Central memory CD4-positive, alpha-beta T cell (primary cell): ENCODE measurements at places on chromosomes 6 and 20.

GRCh38 chr6:162620073-162620472 lies 107.5 kb downstream of the PRKN start:
- no peak for DNase-seq

DNA sequence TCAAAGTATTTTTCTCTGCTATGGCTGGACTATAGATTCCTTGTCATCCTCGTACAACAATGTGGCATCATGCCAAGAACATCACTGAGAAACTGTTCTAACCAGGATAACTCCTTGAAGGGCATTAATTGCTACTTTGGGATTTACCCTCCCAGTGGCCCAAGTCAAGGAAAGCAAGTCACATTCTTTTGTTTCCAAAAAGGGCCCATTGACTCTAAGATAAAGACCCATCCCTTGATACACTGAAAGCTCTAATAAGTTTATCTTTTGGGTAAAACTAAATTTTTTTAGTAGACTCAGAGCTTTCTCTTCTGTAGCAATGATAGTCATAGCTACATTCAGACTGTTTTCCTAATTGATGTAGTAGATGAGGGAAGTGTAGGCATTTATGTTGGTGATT lies at the start of gene OR2J3:
Gene OR2J3, plus strand, starts transcription at position 301 of the 400 bp plus-strand sequence. CDS start 3,833 bp downstream, outside the sequence.
- no peak for DNase-seq

- DNase-seq = no peak
Observed at GRCh38 chr20:61896058-61896961, 169.4 kb downstream of the TAF4 start.

DNA sequence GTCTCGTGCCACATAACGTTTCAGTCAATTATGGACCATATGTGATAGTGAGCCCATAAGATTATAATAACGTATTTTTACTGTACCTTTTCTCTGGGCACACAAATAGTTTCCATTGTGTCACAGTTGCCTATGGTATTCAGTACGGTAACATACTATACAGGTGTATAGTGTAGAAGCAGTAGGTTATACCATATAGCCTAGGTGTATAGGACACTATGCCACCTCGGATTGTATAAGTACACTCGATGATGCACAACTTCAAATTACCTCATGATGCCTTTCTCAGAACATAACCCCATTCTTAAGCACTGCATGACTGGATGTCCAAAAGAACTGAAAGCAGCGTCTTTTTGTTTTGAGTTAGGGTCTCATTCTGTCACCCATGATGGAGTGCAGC lies 59.5 kb upstream of the MYO6 start:
- no peak for DNase-seq

DNA sequence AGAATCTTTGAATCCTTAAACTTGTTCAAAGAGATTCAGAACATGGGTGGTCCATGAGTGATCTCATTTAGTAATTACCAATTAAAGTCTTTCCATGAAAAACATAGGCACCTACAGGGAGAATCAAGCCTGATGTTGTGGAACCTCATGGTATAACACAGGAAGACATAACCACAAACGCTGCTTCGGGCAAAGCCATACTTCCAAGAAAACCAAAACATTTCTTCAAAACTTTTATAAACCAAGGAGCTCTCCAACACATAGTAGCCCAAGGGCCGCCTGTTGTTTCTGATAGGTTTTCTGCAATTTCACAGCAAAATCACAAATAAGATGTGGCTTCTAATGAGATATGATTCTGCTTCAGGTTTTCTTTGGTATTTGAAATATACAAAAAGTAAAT lies 2.5 kb downstream of the CHD6 start:
- no peak for DNase-seq

DNA sequence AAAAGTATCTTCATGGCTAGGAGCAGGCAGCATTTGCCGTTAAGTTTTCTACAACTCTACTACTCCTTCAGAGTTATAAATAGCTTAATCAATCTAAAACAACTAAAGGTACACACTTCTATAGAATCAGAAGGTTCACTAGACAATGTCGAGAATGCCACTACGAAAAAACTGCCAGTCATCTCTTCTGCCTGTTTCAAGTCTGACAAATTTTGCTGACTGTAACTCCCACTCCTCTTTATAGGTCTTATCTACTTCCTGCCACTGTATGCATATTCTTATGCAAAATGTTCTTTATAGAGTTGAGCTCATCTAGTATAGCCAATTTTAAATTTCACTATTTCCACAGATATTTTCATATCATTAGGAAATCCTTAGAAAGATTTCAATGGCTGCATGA lies 160.1 kb downstream of the EYS start:
- DNase-seq = no peak

DNA sequence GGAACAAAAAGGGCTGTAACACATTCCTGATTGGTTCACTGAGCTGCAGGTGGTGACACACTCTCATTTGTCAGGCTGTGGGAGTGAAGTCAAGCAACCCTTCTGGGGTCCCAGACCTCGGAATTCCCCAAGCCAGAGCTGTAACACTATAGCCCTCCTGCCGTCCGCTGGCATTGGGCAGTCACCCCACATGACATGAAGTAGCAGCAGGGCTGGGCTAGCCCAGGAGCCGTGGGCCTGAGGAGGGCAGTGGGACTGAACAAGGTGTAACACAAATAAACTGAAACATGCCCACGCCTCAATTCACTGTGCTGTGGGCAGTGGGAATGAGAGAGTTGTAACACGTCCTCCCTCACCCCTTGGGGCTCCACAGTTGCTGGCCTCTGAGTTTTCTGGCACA lies 689.1 kb upstream of the EYS start:
- no peak for DNase-seq

GRCh38 chr6:151374036-151374683 lies 17.2 kb downstream of the ZBTB2 start:
- DNase-seq = no peak

DNA sequence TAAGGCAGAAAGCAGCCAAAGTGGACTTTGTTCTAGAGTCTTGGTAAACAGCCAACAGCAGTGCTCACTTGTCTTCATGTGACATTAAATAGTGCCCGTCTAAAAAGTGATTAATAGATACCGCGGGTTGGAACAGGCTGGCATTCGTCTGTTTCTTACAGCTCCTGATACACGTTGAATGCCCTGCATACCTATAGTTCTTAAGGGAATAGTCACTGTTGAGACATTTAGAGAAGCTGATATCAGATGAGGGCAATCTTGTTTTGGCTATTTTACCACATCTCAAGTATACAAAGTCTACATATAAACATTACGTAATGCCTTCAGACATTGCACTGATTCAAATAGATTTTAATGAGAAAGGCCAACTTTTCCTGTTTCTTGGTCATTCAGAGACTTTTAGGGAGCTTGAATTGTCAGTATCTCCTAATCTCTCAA lies 374.9 kb upstream of the FLRT3 start:
- no peak for DNase-seq

DNA sequence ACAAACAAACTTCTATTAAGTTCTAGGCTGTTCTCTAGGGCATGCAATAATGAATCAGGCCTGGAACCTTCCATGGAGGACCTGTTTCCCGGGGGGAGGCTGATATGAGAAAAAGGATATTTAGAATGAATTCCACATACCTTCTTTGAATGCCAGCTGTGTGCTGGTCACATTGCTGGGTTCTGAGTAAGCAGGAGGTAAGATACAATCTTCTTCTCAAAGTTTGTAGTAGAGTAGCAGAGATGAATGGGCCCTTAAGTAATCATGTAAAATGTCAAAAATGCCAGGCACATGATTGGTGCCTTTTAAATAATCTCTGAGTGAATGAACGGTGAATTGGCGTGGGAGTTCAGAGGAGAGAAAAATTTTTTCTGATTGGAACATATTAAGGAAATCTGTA lies 47.4 kb downstream of the TGM2 start:
- DNase-seq = no peak

DNA sequence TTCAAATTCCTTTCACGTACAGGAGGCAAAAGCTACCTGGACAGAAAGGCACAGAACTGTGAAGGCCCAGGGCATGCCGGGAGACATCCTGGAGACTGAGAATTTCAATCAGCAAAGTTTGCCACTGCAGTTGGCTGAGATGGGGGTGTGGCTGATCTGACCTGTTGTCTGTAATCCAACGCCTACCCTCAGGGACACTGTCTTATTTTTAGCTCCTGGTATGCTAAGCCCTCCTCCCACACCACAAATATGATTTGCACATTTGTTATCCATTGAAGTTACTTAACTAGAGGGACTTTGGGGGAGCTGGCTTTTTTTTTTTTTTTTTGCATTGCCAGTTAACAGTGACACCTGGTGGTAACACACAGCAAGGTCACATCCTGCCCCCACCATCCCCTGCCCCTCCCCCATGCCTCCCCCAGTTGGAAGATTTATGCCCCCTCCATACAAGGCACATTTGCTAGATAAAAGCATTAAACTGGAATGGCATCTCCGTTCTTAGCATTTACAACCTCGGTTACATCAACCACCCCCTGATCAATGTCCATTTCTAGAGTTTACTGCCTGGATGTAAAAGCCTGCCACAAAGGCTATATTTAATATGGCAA lies 40.4 kb downstream of the TTI1 start:
- DNase-seq = no peak

GRCh38 chr6:41801380-41801779 lies 13.9 kb downstream of the TOMM6 start:
- DNase-seq = no peak
